ENCODE measurements at places on chromosomes 11 and 22.

- DNase-seq = no peak
These were observed 976.3 kb upstream of the FAT3 start for GRCh38 chr11:91248199-91248807.

DNA sequence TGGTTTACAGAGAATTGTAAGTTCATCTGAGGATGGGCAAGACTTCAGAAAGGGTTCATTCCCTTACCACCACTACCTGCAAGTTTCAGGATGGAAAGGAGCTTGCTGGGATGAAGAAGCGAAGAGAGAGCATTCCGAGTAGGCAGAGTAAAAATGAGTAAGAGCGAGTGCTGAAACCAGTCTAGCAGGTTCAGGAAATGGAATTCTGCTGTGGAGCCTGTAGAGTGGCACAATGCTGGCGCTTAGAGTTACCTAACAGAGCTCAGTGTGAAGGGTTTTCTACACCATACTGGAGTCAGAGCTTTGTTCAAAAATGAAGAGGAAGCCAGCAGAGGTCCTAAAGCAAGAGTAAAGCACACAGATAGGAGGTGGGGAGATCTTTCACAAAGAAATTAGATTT lies 179.2 kb upstream of the ZC3H12C start:
- no peak for DNase-seq

- DNase-seq = no peak
These were observed 5.7 kb downstream of the SYT13 start for GRCh38 chr11:45280449-45280848.

- no peak for DNase-seq
These were observed 22.0 kb upstream of the GLYATL1 start for GRCh38 chr11:58917159-58917783.

GRCh38 chr11:10293423-10294289 lies at the start of gene SBF2:
SBF2 (minus strand) TSS chr11:10294219; CDS start chr11:10294069, 150 bp downstream.
- peak; percentile 88 for DNase-seq

GRCh38 chr11:83677730-83678129 lies 391.6 kb upstream of the CCDC90B start:
- no peak for DNase-seq

GRCh38 chr11:11215058-11215815 lies 137.8 kb downstream of the CSNK2A3 start:
- no peak for DNase-seq

GRCh38 chr22:50678651-50679521 lies 6.3 kb downstream of the SHANK3 start:
- DNase-seq = peak; percentile 14

DNA sequence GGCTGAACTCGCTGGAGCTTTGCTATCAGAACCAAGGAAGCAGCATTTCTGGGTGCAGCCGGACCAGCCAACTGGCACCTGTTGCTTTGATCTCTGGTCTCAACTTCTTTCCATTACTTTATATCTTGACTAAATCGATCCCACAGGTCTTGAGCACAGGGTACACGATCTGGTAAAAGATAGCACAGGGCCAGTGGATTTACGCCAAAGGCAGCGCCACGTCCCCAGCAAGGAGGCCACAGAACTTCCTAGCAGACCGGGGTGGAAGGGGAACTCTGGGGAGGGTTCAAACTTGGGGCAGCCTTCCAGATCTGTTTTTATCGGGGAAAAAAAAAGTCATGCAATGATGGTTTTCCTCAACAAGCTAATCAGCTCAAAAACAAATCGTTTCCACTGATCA lies 14.0 kb downstream of the VPS37C start:
- DNase-seq = no peak

DNA sequence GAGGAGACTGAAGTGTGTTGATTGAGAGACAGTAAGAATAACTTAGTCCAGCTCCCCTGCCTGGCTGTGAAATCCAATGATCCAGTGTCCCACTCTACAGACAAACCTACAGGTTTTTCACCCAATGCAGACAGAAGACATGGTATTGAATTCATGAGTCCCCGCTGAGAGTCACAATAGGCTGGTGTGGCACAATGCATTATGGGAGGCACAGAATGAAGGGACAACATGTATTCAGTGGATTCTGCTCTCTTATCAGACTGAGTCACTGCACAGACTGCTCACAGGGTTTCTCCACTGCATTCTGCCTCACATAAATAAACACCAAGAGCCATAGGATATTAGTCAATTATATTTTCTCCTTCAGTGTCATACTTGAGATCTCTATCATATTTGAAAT lies 55.2 kb upstream of the TOP3B start:
- DNase-seq = no peak

DNA sequence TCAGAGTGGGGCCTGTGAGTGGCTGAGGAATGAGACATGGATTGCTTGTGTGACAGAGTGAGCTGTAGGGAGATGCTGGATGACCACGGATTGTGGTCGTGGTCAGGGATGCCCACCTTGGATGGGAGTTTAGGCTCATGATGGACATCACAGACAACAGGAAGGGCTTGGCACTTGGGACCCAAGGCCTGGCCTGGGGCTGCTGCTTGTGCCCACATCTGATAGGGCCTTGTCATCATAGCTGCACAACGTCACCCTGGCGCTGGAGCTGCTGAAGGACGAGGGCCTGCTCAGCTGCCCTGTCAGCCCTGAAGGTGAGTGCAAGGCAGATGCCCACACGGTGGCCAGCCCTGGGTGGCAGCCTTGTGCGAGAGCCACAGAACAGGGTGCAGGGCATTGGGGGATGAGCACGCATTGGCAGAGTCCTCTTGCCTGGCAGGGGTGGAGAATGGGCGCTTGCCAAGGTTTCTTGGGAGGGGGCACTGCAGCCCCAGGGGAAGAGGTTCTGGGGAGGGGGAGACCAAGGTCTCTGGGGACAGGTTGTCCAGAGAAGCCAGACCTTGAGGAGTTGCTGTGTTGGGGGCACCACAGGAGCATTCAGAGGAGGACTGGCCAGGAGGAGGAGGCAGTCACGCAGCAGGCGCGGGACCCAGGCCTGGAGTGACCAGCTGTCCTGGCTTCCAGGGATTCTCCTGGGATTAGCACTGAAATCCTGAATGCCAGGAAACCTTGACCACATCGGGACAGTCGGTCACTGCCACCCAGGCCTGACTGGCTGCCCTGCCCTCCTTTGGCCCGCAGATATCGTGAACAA lies 25.0 kb downstream of the PARVG start:
- DNase-seq = no peak

- no peak for DNase-seq
These were observed 88.1 kb upstream of the CCDC90B start for GRCh38 chr11:83374311-83374710.

DNA sequence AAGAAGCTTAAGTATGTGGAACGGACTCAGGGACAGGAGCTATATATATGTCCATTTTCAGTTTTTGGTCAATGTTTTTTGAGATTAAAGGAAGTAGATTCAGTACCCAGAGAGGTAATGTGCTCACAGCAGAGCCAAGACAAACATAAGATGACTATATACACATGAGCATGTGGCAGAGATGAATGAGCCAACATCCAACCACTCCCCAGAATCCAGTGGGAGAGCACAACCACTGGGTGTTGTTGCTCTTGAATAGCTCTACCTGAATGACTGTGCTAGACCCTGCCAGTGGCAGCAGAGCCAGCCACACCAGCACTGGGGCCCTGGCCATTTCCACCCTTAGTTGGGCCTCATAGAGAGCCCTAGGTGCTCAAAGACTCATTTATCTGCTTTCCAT lies 10.7 kb upstream of the SYTL2 start:
- DNase-seq = no peak

DNA sequence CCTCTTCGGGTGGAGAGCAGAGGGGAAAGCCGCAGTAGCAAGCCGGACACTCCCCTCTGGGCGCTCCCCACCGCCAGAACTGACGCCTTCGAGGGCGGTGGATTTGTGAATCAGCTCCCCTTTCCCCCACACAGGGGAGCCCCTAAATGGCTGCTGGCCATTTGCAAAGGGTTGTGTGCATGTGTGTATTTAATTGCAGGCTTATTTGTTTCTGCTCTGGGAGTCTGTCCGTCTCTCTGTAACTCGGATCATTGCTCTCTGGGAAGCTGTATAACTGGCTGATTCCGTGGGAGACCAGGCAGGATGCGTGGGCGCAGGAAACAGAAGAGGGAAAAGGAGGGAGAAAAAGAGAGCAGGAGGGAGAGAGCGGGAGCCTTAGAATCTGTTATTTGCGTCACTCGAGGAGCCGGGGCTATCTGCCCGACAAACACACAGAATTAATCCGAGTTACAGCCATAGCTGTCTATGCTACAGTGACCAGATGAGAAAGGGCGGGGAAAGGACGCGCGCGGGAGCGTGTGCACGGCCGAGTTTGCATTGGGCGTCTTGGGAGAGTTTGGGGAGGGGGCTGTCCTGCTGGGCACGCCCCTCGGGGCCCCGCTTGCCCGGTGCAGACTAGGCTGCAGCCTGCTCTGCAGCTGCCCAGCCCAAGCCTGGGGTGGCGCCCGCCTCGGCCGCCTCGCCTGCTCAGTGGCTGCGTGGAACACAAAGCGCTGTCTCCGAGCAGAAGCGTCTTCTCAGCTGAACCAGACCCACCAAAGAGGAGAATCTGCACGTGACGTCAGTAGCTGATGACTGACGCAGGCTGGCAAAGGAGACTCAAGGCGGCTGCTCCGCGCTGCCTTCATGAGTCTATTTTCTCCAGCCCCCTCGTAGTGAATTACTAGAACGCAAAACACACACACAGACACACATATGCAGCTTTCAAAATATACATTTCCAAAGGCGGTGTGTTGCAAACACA lies 105.3 kb upstream of the HSD17B12 start:
- DNase-seq = peak; percentile 34

DNA sequence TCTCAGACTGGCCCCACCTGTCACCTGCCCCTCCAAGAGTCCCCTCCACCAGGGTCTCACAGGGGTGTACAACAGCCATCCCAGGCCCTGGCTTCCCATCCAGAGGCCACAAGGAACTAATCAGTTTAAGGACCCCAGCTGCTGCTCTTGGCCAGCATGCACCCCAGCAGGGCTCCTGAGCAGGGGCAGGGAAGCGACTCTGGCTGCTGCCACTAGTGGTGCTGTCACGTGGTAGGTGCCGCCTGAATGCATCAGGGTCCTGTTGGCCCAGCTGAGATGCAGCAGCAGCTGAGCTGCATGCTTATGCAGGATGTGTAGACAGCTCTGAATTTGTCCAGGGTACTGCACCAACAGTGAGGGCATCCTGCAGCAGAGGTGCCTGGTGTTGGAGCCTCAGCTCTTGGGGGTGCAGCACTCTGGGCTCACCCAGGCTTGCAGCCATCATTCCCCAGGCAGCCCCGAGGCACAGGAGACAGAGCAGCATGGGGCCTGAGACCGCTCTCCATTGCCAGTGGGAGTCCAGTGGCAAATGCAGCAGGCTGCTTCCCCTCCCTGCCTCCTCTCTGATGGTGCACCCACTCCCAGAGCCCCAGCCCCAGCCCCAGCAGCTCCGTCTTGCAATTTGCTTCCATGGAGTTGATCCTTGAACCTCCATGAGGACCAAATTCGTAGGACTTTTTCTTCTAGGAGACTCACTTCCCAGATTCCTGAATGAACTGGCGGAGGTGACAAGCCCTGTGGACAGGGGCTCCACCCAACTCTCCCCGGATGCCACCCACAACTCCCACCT lies 98.7 kb downstream of the MPPED1 start:
- no peak for DNase-seq

- DNase-seq = no peak
These were observed 77.6 kb downstream of the MED15 start for GRCh38 chr22:20584872-20585638.

- no peak for DNase-seq
These were observed 24.0 kb downstream of the RAB30 start for GRCh38 chr11:83047515-83048225.

DNA sequence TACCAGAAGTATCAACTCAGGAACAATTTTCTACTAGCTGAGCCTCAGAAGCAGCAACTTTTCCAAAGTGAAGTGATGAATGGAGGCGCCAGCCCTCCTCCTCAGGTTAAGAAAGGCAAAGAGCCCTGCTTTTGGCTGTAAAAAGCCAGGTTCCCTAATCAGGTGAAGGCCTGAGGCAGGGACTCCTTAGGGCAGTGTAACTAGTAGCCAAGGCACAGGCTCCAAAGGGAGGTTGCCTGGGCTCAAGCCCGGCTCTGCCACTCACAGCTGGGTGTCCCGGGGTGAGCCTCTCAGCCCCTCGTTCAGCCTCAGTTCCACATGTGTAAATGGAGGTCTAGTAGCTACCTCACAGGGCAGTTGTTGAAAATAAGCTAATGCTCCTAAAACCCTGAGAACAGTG lies 19.5 kb downstream of the TSKU start:
- DNase-seq = no peak

DNA sequence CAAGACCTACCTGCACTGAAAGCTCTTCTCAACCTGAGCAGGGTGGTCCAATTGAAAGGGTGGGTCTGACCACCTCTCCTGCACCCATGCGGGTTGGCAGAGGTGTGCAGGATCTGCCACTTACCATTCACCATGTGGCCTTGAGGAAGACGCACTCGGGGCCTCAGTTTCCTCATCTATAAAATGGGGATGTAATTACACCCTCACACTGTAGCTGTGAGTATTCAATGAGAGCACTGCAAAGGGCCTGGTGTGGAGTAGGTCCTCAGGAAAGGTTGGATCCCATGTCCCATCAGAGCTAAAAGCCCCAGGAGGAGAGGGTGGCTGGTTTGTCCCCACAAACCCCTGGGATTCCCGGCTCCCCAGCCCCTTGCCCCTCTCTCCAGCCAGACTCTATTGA lies 557 bp upstream of the TAGLN start:
- no peak for DNase-seq

DNA sequence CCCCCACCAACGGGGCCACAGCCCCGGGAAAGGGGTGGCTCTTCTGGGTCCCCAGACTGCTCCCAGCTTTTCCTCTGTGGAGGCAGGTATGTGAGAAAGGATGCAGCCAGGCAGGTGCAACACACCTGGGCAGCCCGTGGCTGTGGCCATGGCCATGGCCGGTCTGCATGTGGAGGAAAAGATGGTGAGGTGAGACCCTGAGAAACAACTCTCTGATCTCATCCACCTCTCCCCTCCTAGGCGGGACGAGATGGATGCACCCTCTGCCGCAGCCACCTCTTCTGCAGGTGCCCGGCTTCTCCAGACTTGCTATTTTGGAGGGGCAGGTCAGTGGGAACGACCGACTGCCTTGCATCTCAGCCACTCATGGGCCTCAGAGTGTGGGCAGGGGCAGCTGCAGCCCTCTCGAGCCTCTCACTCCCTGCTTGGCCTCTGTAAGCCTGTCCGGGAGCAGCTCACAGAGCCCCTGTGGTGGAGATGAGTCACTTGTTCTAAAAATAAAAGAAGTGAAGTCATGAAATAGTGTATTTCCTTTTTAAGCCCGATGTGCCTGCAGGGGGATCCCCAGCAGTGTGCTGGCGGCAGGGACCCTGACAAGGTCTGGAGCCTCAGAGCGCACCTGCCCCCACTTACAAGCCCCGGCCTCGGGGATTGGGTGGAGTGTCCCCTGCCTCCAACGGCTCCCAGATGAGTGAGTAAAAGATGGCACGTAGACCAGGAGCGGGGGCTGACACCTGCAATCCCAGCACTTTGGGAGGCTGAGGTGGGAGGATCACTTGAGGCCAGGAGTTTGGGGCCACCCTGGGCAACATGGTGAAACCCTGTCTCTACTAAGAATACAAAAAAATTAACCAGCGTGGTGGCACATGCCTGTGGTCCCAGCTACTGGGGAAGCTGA lies 10.7 kb downstream of the SMIM38 start:
- peak; percentile 71 for DNase-seq

DNA sequence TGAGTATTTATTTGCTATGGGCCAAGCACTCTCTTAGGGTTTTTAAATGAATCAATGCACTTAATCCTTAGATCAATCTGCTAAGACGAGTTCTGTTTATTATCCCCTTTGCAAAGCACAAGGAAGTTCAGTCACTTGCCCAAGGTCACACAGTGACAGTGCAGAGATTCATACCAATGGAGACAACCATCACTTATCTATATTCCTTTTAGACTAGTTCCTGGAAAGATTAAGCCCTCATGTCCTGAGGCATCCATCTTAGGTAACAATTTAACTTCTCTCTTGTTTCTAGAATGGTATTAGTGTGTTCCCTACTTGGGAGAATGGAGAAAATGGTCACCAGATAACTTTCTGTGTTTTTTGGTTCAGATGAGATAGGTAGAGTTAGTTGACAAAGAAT lies 28.3 kb downstream of the NF2 start:
- DNase-seq = no peak
